Activated CD4-positive, alpha-beta memory T cell treated with anti-CD3 and anti-CD28 coated beads for 36 hours (primary cell): ENCODE measurements at places on chromosomes 11 and 22. TPM values are rescaled to one million over a fixed set of nuclear protein-coding genes. Genes with fewer than 3 reads are reported as not detected.

- peaks cover 3% of the 10 kb centered on the region for H3K36me3 ChIP-seq
- peaks cover 9% of the 10 kb centered on the region for H3K4me1 ChIP-seq
- peak; percentile 53 for DNase-seq
- peak overlapping the region; percentile 2 for H3K27ac ChIP-seq
- no peaks in the 10 kb centered on the region for H3K27me3 ChIP-seq
Observed at GRCh38 chr22:49767355-49768062, 60.2 kb downstream of the BRD1 start.

Gene RIC8A
- total RNA-seq, result 104 TPM

- no peaks in the 10 kb centered on the region for H3K4me1 ChIP-seq
- no peak overlapping the region for H3K27ac ChIP-seq
- no peaks in the 10 kb centered on the region for H3K27me3 ChIP-seq
- no peak overlapping the region for H3K4me3 ChIP-seq
- no peak for DNase-seq
Observed at GRCh38 chr11:115624065-115624464, 119.8 kb upstream of the CADM1 start.

- H3K27me3 ChIP-seq, result no peaks in the 10 kb centered on the region
- DNase-seq, result no peak
- H3K4me3 ChIP-seq, result no peak overlapping the region
- no peak overlapping the region for H3K27ac ChIP-seq
- H3K4me1 ChIP-seq, result peaks cover 23% of the 10 kb centered on the region
Observed at GRCh38 chr11:123519055-123519796, 89.2 kb downstream of the GRAMD1B start.

Gene PKNOX2
- not detected for total RNA-seq

- no peaks in the 10 kb centered on the region for H3K36me3 ChIP-seq
- H3K27ac ChIP-seq, result no peak overlapping the region
- no peaks in the 10 kb centered on the region for H3K27me3 ChIP-seq
- no peak for DNase-seq
- no peaks in the 10 kb centered on the region for H3K4me1 ChIP-seq
Observed at GRCh38 chr11:16881074-16881709, 133.0 kb downstream of the PLEKHA7 start.

DNA sequence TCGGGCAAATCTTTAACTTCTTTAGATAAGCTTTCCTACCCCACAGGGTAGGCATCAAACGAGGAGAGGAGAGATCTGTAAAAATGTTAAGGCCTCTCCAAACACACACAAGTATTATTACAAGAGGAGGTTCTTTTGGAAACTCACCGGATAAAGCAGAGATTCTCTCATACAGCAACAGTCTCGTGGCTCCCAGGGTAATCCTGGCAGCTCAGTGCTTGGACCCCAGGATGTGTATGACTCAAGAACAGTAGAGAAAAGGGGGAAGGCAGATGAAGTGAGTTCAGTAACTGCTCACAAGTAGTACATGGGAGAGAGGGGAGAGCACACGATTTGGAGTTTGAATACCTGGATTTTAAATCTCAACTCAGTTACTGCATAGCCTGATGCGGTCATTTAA is 120.9 kb downstream of the FEZ1 start:
- no peaks in the 10 kb centered on the region for H3K36me3 ChIP-seq
- peaks cover 32% of the 10 kb centered on the region for H3K27me3 ChIP-seq
- H3K27ac ChIP-seq, result no peak overlapping the region
- no peak for DNase-seq

DNA sequence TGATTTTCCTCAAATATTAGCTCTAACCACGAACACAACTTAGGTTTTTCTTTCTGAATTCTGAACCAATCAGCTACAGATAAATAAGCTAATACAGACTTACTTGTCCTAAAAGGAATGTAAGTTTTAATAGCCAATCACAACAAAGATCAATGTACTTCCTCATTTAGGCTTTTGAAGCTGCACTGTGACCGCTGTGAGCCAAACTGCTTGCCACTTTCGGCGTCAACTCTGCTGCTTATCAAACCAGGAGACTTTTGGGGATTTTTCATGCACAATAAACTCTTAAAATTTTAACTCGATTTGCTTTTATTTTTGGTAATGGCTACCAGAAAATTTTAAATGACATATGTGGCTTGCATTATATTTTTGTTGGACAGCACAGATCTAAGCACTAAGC is 92.5 kb downstream of the TMPRSS5 start:
- peaks cover 6% of the 10 kb centered on the region for H3K27me3 ChIP-seq
- no peak overlapping the region for H3K27ac ChIP-seq
- H3K4me1 ChIP-seq, result no peaks in the 10 kb centered on the region
- H3K4me3 ChIP-seq, result no peak overlapping the region
- DNase-seq, result no peak
- no peaks in the 10 kb centered on the region for H3K36me3 ChIP-seq

Gene CDC45
- total RNA-seq, result 122 TPM

GRCh38 chr11:67538306-67538705 is 15.1 kb upstream of the CABP2 start:
- no peak overlapping the region for H3K4me3 ChIP-seq
- H3K36me3 ChIP-seq, result peaks cover 7% of the 10 kb centered on the region
- H3K4me1 ChIP-seq, result no peaks in the 10 kb centered on the region
- H3K27ac ChIP-seq, result no peak overlapping the region

DNA sequence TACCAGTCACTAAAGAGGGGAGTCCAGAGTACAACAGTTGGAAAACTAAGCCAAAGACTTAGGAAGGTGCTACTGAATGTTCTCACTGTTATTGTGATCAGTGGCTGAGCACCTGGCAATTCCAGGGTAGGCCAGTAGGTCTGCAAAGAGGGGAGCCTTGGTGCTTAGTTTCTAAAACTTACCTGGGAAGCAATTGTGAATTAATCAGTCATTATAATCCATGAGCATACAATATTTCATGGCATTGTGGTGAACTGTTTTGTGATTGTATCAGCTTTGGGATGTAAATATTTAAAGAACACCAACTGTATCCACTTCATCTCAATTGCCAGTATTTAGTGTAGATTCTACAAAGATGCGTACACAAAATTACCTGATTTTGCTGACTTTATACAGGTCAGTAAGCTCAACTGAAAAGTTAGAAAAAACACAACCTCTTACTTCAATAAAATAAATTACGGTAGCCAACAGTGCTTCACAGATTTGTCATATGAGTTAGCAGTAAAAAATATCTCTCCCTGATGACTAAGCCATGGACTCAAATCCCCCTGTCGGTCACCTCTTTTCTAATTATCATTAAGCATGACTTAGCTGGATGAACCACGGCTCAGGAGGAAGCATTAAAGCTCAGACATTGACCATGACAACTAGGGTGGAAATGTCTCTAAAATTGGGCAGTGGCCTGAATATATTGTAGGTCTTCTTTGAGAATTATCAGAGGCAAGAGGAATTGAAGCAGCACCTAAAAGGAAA is 30.8 kb upstream of the SORL1 start:
- no peak for DNase-seq
- H3K27ac ChIP-seq, result no peak overlapping the region
- no peak overlapping the region for H3K4me3 ChIP-seq
- H3K4me1 ChIP-seq, result peaks cover 76% of the 10 kb centered on the region

Gene C11orf91
- total RNA-seq, result not detected

Gene FGF3
- total RNA-seq, result not detected

DNA sequence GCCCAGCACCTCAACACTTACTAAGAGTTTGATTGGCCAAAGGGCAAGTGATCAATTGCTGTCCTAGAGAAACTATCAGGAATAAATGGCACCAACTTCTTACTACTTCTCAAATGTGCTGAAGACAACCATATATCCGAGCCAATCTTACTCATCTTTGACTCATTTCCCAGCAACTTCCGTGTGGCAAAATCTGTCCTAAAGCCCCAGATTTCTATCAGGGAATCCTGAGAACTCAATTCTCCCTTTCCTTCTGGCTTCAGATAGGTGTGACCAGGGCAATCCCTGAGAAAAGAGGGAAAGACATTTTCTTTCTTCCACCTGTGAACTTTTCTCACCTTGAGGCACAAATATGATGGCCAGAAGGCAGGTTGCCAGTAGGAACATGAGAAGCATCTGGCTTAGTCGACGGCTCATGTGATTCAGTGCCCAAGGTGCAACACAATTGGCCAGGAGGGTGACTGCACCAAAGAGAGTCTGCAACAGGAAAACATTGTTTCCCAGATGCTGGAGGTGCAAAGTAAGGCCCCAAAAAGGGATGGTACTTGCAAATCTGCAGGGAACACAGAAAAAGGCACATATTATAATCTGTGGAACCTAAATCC is 21.8 kb upstream of the SLC22A24 start:
- no peak for DNase-seq
- no peak overlapping the region for H3K4me3 ChIP-seq
- H3K27ac ChIP-seq, result no peak overlapping the region
- H3K27me3 ChIP-seq, result peaks cover 42% of the 10 kb centered on the region
- H3K4me1 ChIP-seq, result no peaks in the 10 kb centered on the region

DNA sequence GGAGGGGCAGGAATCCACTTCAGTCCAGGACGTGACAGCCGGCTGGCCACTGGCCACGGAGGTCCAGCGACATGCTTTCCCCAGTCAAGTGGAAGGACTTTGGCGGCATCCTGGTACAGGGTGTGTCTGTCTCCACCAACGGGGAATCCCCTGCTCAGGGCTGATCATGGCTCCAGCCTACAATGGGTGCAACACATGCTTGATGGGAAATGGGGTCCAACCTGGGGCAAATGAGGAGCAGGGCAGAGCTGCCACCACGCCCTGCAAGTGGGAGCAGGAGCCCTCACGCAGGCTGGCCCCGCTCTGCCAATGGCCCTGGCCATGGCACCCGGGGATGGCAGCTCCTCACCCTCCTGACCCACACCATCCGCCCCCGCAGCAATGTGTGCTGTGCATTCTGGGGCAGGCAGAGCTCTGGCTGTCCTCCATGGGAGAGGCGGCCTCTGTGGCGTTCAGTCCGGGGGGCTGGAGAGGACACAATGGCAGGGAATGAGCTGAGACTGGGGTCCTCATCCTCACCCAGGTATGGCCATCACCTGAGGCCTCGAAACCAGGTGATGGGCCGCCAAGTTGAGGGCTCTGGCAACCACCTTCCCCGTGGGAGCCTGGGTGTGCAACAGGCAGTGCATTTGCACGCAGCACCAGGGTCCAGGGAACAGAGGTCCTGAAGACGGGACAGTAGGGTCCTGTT is 5.8 kb upstream of the SEPTIN5 start:
- no peak for DNase-seq
- no peak overlapping the region for H3K4me3 ChIP-seq
- H3K36me3 ChIP-seq, result no peaks in the 10 kb centered on the region

Gene PNPLA5
- total RNA-seq, result not detected

DNA sequence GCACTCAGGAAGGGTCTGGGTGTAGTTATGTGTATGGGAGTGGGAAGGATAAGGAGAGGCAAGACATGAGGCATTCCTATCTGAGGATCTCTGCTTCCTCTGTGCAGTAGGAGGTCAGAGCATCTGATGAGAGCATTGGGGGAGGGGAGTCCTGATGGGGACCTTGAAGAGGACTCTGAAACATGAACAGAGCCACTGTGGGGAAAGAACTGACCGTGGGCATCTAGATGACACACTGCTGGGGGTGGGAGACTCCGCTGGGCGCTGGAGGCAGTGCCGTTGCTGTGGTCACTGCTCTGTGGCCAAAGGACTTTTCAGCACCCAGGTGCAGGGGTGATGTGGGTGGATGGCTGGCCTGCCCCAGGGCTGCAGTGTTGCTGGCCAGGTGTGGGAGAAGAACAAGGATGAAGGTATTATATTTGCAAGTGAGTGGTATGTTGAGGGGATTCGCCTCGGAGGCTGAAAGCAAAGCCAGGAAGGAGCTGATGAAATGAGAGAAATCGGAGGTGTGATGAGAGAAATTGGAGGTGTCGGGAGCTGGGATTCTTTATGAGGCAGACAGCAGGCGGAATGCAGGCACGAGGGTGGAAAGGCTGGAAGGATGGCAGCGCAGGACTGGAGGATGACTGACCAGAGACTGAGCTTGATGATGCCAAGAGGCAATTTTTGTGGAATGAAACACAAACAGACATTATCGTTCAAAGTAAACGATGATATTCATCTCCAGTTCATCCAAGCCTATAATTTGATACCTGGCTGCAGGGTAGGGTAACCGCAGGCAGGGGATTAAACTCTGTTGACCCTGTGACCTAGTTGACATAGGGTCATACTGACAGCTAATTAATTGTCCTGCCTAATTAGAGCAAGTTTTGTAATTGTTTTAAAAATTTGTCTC is 19.4 kb upstream of the TMPRSS4 start:
- H3K27ac ChIP-seq, result no peak overlapping the region
- peaks cover 7% of the 10 kb centered on the region for H3K4me1 ChIP-seq
- no peak overlapping the region for H3K4me3 ChIP-seq
- DNase-seq, result no peak
- H3K27me3 ChIP-seq, result peaks cover 5% of the 10 kb centered on the region
- no peaks in the 10 kb centered on the region for H3K36me3 ChIP-seq

- peaks cover 5% of the 10 kb centered on the region for H3K27me3 ChIP-seq
- no peak overlapping the region for H3K27ac ChIP-seq
- H3K4me1 ChIP-seq, result no peaks in the 10 kb centered on the region
- no peak for DNase-seq
- H3K4me3 ChIP-seq, result no peak overlapping the region
Observed at GRCh38 chr22:18044548-18045271, 20.3 kb upstream of the MICAL3 start.

Gene POLR3H
- total RNA-seq, result 23.8 TPM

Gene HEPHL1
- not detected for total RNA-seq

DNA sequence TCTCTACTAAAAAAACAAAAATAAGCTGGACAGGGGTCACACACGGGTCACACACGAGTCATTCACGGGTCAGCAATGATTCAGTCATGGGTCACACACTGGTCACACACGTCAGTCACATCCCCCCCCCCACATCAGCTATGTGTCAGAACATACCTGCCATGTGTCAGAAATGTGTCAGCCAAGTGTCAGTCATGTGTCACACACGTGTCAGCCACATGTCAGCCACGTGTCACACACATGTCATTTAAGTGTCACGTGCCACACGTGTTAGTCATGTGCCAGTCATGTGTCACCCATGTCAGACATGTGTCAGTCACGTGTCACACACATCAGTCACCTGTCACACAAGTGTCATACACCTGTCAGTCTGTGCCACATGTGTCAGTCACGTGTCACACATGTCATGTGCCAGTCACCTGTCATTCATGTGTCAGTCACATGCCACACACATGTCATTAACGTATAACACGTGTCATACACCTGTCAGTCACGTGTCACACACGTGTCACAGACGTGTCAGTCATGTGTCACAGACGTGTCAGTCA is 28.7 kb upstream of the MMP20 start:
- H3K36me3 ChIP-seq, result no peaks in the 10 kb centered on the region
- no peak overlapping the region for H3K4me3 ChIP-seq
- no peak overlapping the region for H3K27ac ChIP-seq
- peak; percentile 9 for DNase-seq

- peak; percentile 89 for DNase-seq
- H3K4me3 ChIP-seq, result no peak overlapping the region
- H3K27me3 ChIP-seq, result no peaks in the 10 kb centered on the region
- H3K4me1 ChIP-seq, result peaks cover 6% of the 10 kb centered on the region
- H3K27ac ChIP-seq, result no peak overlapping the region
- H3K36me3 ChIP-seq, result no peaks in the 10 kb centered on the region
Observed at GRCh38 chr22:36180038-36180880, 19.7 kb upstream of the APOL3 start.

- no peak overlapping the region for H3K4me3 ChIP-seq
- H3K4me1 ChIP-seq, result peaks cover 32% of the 10 kb centered on the region
- H3K27ac ChIP-seq, result no peak overlapping the region
- no peaks in the 10 kb centered on the region for H3K27me3 ChIP-seq
- H3K36me3 ChIP-seq, result peaks cover 1% of the 10 kb centered on the region
Observed at GRCh38 chr11:6746086-6746618, 25.6 kb downstream of the OR2AG2 start.
